Ovary (tissue), 10 donors: ENCODE measurements at places on chromosomes 1 and 21. TPM values are rescaled to one million over a fixed set of nuclear protein-coding genes. Genes with fewer than 3 reads are reported as not detected.

DNA sequence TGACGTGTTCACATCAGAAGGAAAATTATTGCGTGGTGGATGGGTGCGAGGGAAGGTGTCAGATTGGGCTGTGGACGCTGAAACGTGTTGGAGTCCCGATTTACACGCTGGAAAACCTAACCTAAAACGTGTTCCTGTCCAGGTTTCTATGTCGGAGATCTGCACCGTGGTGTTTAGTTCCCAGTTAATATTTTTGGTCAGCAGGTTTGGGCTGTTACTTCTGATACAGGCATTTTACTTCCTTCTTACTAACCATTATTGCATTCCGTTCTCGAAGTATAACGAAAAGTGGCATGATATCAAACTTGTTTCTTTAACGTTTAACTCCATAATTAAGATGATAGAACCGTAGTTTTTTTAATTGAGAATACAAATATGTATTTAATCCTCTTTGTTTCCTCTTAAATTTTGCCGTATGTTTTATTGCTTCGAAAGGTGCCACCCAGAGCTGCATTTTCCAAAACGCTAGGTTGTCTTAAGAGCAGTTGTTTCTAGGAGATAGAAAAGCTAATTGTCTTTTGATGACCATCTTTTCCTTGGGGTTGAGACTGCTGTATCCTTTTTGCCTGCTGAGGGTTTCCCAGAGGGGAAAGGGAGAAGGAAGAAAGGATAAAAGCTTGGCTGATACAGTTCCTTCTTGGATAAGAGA lies 1.3 kb downstream of the ADARB1 start:
- H3K36me3 ChIP-seq, result no peaks in the 10 kb centered on the region
- H3K27ac ChIP-seq, result no peak overlapping the region

UTS2 gene
- not detected for total RNA-seq

DNA sequence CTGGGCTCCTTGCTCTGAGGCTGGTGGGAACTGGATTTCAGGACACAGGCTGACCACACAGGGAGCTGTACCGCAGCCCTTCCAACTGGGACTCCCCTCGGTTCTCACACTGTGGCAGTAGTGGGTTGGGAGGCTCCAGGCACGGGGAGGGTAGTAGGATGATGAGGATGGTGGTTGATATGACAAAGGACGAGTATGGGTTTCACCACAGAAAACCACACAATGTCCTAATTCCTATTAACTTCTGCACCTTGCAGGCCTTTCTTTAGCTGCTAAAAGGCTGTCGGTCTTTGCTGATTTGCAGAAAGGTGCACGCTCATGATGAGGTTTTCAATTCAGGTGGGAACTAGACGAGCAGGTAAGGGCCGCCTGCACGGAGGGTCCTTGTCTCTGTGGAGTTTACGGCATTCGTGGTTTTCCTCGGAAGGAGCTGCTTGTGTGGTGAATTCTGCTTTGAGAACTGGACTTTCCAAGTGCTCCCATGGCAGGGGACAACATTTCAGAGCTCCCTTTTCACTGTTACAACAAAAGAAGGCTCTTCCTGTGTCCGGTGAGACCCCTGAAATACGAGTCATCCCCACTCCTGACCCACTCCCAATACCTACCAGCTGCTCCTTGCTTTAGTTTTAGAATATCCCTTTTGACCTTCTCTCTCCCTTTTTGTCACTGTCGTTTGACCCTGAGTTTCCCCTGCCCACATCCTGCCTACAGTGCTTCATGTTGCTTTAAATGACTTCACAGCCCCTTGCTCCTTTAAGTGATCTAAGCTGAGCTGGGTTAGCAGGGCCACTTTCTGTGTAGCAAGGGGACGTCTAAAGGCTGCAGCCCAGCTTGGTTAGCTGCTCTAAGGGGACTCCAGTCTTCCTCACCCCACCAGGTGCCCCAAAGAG lies 125.1 kb downstream of the MRPS6 start:
- H3K36me3 ChIP-seq, result no peaks in the 10 kb centered on the region
- no peaks in the 10 kb centered on the region for H3K4me1 ChIP-seq

DNA sequence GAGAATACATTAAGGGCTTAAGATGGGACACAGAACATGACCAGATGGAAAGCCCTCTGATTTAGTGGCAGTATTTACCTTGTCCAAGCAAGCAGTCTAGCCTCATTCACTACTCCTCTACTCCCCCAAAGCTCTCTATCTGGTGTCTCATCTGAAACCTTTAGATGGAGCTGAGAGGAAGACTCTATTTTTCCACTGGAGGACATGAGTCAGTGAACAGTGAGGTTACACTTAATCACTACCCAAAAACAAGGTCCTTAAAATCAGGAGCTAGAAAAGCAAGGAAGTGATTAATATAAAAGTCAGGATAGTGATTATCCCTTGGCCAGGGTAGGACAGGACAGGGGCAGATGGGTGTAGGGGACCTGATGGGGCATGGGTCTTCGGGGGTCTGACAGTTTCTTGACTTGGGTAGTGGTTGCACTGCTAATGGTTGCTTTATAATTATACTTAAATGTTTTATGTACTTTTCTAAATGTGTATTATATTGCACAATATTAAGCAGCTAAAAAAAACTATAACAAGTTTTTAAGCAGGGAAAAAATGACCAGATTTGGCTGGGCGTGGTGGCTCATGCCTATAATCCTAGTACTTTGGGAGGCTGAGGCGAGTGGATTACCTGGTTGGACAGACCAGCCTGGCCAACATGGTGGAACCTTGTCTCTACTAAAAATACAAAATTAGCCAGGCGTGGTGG lies 3.0 kb downstream of the PTPN22 start:
- no peak for DNase-seq
- no peak overlapping the region for H3K27ac ChIP-seq
- no peaks in the 10 kb centered on the region for H3K4me1 ChIP-seq
- no peaks in the 10 kb centered on the region for H3K36me3 ChIP-seq
- H3K27me3 ChIP-seq, result no peaks in the 10 kb centered on the region

DNA sequence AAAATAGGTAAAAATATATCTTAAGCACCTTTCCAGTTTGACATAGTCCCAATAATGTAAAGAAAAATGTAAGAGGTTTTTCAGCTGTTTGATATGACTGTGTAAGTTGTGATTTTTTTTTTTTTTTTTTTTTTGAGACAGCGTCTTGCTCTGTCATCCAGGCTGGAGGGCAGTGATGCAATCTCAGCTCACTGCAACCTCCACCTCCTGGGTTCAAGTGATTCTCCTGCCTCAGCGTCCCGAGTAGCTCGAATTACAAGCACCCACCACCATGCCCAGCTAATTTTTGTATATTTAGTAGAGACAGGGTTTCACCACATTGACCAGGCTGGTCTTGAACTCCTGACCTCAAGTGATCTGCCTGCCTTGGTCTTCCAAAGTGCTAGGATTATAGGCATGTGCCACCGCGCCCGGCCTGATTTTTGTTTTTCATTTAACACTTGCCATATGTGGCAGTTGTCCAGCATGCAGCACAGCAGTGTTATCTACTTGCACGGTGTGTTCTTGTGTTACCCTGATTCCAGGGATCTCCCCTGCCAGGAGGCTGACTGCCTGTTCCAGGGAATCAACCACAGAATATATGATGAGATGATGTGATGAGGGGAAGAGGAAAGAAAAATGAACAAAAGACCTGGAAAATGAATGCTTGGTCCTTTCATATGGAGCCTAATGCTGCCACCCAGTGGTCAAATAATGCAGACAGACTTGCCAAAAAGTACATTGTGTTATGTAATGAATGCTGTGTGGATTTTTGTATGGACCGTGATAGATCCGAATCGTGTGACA lies 79.0 kb downstream of the RAVER2 start:
- no peaks in the 10 kb centered on the region for H3K27me3 ChIP-seq
- H3K4me3 ChIP-seq, result no peak overlapping the region
- peak; percentile 62 for DNase-seq

IGSF8 gene
- 38.2 TPM for total RNA-seq

DNM3 gene
- 3.5 TPM for total RNA-seq

DNA sequence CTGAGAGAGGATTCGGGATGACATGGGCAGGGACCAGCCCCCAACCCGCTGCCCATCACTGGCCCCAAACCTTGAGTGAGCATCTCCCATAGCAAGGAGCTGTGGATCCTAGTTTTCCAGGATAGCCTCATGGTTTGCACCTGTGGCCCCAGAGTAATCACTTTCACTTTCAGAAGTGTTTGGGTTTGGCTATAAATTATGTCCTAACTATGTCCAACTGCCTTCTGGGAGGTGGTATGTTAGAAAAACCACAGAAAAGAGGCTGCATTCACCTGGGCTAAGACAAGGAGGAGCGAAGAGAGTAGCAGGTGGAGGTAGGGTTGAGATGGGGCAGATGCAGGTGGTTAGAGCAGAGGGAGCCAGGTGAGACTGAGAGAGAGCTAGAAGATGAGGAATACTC lies 19.4 kb upstream of the CLIC6 start:
- H3K27me3 ChIP-seq, result no peaks in the 10 kb centered on the region
- DNase-seq, result no peak
- H3K4me3 ChIP-seq, result no peak overlapping the region
- no peak overlapping the region for H3K27ac ChIP-seq
- H3K4me1 ChIP-seq, result no peaks in the 10 kb centered on the region

HSD11B1 gene
- 106 TPM for total RNA-seq

KLHL21 gene
- 32.7 TPM for total RNA-seq

ARTN gene
- total RNA-seq, result 0.77 TPM

S100A9 gene
- total RNA-seq, result 17.4 TPM

CFHR2 gene
- not detected for total RNA-seq

DNA sequence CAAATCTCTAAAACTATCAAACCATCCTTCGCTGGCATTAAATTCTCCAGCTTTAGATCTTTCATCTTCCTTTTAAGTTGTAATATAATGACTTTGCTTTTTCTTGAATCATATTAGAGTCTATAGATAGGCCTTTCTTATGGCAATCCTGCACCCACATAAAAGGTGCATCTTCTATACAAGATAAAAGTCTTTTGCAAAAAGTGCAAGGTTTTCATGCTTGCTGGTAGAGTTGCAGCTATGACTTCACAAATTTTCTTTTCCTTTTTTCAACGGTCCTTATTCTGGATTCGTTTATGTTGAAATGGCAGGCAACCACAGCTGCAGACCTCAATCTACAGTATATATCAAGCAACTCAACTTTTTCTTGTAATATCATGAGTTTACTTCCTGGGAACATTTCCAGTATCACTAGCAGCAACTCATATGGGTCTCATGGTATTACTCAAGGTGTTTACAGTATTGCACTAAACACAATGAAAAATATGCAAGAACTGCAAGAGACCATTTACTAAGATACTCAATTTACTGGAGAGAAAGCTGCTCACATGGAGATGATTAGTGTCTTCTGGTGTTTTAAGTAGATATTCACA lies 22.1 kb downstream of the OMA1 start:
- DNase-seq, result no peak
- no peak overlapping the region for H3K4me3 ChIP-seq
- no peaks in the 10 kb centered on the region for H3K36me3 ChIP-seq
- H3K27me3 ChIP-seq, result no peaks in the 10 kb centered on the region

DNA sequence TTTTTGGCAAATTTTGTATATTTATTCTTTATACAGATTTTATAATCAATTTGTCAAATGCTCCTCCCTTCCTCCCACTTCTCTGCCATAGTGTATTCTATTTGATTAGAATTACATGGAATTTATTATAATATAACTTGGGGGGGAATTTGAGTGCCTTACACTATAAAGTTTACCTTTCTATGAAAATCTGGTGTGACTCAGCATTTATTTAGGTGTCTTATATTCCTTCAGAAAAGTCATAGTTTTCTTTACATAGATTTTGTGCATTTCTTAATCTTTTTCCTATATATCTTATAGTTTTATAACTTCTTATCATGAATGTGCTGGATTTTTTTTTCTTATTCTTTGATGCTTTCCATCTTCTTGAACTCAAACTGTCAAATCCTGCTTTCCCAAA lies 21.3 kb downstream of the FASLG start:
- no peak overlapping the region for H3K27ac ChIP-seq
- H3K4me1 ChIP-seq, result no peaks in the 10 kb centered on the region
- no peak for DNase-seq

GRCh38 chr1:64508629-64509028 lies 38.7 kb downstream of the CACHD1 start:
- H3K27ac ChIP-seq, result peak overlapping the region; percentile 38
- no peaks in the 10 kb centered on the region for H3K27me3 ChIP-seq
- DNase-seq, result no peak
- H3K4me1 ChIP-seq, result peaks cover 33% of the 10 kb centered on the region

SERTAD4 gene
- 1.8 TPM for total RNA-seq

GRCh38 chr1:34742667-34743270 lies 12.1 kb upstream of the GJB5 start:
- H3K4me3 ChIP-seq, result no peak overlapping the region
- no peaks in the 10 kb centered on the region for H3K36me3 ChIP-seq
- H3K27me3 ChIP-seq, result no peaks in the 10 kb centered on the region
- peak; percentile 69 for DNase-seq
- H3K4me1 ChIP-seq, result no peaks in the 10 kb centered on the region

MATN1 gene
- total RNA-seq, result 0.72 TPM

GRCh38 chr1:91153341-91153740 lies 131.5 kb upstream of the ZNF644 start:
- H3K4me3 ChIP-seq, result no peak overlapping the region
- H3K27me3 ChIP-seq, result no peaks in the 10 kb centered on the region
- no peaks in the 10 kb centered on the region for H3K4me1 ChIP-seq
- no peak for DNase-seq
- H3K27ac ChIP-seq, result no peak overlapping the region
- H3K36me3 ChIP-seq, result no peaks in the 10 kb centered on the region

CELA2A gene
- total RNA-seq, result 2.4 TPM
